Thoracic aorta (tissue), 2 donors: ENCODE measurements at places on chromosomes 12 and 14.

DNA sequence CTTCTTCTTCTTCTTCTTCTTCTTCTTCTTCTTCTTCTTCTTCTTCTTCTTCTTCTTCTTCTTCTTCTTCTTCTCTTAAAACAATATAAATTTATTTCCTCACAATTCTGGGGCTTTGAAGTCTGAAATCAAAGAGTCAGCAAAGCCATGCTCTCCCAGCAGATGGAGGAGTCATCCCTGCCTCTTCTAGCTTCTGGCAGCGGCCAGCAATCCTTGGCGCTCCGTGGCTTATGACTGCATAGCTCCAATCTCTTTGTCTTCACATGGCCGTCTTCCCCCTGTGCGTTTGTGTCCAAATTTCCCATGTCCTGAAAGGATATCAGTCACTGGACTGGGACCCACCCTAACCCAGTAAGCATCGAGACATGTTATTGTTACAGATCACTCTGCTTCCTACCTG lies 22.9 kb downstream of the KCNA1 start:
- DNase-seq: no peak

DNA sequence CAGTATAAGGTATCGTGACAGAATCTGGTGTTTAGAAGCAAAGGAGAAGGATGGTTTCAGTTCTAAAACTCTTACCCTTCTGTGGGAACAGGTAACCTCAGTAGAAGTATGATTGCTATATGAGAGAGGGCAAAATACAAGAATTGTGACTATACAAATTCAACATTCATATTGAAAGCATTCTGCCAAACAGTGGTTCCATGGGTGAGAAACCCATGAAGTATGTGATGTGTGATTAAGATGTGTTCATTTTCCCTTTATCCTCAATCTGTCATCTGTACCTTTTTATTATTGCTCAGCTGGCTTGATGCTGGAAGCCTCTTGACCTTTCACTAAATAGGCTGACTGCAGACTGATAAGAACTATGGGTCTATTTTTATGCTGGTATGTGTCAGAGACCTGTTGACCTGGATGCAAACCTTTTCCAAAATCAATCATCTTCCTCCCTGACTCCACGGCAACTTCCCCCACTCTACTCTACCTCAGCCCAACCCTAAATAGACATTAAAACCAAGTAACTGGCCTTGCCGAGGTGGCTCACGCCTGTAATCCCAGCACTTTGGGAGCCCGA lies 109.6 kb downstream of the STXBP6 start:
- DNase-seq: no peak

DNA sequence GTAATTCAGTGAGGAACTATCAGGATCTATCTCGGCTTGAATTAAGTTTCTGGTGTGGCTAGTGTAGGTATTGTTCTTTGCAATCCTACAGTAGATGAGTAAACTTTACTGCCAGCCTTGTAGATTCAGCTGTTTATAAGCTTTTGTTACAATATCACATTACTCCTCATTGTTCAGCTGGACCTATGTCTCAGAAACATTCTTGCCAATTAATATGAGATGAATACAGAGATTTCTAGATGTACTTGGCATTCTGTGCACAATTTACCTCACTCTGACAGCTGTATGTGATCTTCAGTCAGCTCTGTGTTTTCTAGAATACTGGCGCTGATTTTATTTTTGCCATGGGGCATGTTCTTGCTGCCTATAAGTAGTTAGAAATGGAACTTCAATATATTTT lies 55.7 kb downstream of the METTL25 start:
- no peak for DNase-seq

DNA sequence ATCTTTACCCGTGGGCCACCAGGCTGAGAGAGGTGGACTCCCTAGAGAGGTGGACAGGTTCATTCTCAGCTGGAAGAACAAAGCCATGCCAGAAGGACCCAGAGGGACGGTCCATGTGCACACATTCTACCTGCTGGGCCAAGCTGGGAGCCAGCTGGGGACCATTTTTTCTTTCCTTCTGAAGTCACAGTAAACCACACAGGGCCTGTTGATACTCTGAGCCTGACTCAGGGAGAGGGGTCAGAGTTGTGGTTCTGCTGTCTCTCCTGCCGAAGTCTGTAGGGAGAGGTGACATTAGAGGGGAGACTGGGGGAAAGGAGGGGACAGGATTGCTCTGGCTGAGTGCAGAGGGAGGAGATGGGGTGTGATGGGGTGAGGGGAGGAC lies 148.6 kb downstream of the TSPAN9 start:
- no peak for DNase-seq

DNA sequence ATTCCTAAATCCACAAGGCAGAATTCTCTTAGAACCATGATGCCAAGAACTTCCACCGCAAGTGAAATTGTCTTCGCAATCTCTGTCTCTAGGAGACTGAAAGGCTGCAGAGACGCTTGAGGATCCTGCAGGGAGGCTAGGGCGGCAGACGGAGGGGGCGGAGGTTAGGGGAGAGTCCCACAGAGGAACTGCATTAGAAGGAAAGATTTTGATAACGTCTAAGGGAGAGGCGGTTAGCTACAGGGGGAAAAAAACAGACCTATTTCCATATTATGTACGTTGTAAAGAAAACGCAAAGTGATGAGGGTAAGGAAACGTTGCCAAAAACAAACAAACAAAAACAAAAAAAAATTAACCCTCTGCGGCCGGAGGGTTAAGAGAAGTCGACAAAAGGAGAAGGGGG lies 595 bp downstream of the KLHL28 start:
- no peak for DNase-seq

DNA sequence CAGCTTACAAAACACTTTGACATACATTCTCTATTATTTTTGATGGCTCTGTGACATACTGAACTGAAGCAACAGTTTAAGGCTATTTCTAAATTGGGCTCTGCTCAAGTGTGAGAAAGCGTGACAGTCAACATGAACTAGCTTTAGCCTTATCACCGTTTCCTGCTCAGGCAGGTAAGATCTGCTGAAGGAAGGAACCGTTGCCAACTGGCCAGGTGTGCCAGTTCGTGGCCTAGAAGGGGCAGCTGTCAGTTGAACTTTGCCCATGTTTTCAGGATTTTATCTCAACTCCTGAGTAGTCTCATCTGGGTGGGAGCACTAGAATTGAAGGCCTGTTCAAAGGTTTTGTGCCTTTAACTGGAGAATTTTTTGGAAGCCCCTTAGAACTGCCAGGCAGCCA lies 79.5 kb downstream of the ETV6 start:
- DNase-seq: no peak

GRCh38 chr14:94780536-94781399 lies 10.9 kb upstream of the GSC start:
- no peak for DNase-seq

GRCh38 chr14:81385419-81385818 lies 14.7 kb downstream of the STON2 start:
- DNase-seq: no peak

DNA sequence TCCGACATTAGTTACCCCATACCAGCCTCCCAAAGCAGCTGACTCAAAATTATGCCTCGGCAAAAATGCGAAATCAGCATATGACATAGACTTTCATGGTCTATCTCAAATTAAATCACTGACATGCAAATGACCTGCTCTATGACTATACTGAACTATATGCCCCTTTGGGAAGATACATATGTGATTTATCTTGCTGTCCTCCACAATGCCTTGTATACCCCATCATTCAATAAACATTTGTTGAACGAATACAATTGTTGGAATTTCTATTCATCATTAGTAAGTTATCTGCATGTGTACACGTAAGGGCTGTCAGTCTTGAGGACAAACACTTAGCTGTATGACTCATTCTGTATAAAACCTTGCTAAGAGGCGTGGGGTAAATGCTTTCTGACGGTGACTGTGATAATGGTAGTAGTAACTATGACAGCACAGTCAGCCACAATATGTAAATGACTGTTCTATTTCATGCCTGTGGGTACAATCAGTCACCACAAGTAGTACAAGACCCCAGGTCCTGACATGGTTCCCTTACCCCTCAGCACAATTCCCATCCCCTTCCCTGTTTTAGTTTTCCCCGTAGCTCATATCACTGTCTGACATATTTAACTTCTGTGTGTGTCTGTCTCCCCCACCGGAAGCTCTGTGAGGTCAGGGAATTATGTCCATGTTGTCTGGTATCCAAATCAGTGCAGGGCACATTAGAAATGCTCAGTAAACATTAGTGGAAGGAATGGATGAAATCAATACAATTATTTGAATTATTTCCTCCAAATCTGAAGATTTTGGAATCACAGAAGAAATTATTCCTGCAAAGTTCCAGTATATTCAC lies 42.8 kb downstream of the STXBP6 start:
- no peak for DNase-seq

DNA sequence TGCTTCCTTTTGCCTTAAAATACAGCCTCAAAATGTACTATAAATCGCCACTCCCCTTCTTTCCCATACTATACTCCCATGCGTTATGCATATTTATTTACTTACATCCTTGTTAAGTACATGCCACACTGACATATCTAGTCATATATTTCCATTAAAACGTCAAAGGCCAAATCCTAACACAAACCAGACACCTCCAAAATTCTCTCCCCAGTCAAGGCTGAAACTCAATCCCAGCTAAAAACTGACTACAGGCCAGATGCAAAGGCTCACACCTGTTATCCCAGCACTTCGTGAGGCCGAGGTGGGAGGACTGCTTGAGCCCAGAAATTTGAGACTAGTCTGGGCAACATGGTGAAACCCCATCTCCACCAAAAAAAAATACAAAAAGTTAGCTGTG lies 5.7 kb upstream of the CAND1 start:
- DNase-seq: no peak

GRCh38 chr12:48380596-48380995 lies 29.9 kb upstream of the ZNF641 start:
- DNase-seq: no peak

- DNase-seq: no peak
Measured at GRCh38 chr12:70408004-70408790, 42.1 kb downstream of the KCNMB4 start.

- no peak for DNase-seq
Measured at GRCh38 chr14:102419276-102419675, 56.5 kb downstream of the TECPR2 start.

DNA sequence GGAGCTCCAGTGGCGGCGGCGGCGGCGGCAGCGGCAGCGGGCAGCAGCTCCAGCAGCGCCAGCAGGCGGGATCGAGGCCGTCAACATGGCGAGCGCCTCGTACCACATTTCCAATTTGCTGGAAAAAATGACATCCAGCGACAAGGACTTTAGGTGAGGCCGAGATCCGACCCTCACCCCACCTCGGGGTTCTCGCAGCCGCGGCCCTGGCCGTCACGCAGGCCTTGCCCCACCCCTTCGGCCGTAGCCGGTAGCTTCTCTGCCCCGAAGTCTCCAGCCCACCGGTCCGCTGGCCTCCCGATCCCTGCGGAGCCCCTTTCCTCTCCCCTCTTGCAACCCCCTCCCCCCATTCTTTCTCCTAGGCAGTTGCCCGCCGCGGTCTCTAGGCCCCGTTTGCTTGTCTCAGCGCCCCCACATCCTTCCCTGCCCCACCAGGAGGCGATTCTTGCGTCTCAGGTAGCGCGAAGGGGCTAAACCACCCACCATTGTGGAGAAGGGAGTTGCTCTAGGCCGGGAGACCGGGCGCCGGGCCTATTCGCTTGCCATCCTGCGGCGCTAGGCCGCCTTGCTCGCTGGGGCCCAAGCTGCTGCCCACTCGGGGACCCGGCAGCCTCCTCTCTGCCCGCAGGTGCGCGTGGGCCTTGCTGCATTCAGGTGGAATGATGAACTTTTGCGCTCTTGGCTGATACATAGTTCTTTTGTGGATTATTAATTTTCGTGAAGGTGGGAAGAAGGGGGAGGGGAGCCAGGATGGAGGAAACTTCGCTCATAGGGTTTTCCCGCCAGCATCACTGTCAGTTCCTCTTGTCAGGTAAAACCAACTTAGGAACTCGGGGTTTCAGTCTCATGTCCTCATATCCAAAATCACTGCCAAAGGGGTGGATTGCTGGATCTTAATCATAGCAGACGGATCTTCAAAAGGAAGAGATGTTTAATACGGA lies 745 bp downstream of the CAND1 start:
- no peak for DNase-seq

DNA sequence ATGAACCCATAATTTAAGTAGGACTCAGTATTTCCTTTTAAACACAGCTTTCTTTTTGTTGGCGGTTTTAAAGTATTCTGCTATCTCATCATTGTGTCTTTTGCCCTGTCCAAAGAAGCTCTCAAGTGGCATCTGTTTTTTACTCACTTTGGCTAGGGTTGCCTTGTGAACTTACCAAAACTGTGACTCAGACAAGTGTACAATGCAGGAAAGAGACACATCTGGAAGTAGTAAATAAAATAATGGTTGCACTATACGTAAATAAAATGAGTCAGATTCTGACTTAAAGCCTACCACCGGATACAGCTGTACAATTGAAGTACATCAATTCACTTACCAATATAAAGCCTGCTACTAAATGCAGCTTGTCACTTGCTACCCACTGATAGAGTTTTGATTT lies 619.2 kb upstream of the LRFN5 start:
- DNase-seq: no peak
